ENCODE measurements at places on chromosomes 7 and 10. TPM values are rescaled to one million over a fixed set of nuclear protein-coding genes. Genes with fewer than 3 reads are reported as not detected.

DNA sequence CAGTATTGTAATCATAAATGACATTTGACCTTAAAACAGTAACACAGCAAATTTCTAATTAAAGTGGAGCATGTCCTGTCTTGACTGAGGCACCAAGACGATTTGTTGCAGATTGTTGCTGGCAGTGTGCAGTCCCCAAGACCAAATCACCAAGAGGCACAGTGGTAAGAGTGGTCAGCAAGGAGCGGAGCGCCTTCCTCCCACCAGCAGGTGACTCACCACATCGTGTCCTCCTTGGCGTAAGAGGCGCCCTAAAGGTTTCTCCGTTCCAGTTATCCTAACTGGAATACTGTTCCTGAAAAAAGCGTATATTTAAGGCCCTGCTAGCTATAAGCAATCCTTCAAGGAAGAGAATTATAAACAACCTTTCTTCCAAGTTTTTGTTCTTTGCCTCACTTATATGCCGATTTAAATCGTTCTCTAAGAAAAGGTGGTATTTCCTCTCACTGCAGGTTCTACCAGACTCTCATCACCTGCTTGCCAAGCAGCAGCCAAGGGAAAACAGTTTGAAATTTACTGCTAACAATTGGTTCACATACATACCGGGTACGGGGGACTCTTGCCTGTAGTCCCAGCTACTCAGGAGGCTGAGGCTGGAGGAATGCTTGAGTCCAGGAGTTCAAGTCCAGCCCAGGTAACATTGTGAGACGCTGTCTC, 10.7 kb upstream of the REPIN1 start:
- H3K36me3 ChIP-seq = peaks cover 3% of the 10 kb centered on the region
- H3K27me3 ChIP-seq = no peaks in the 10 kb centered on the region
- no peak for DNase-seq
- peak overlapping the region; percentile 68 for H3K27ac ChIP-seq

DNA sequence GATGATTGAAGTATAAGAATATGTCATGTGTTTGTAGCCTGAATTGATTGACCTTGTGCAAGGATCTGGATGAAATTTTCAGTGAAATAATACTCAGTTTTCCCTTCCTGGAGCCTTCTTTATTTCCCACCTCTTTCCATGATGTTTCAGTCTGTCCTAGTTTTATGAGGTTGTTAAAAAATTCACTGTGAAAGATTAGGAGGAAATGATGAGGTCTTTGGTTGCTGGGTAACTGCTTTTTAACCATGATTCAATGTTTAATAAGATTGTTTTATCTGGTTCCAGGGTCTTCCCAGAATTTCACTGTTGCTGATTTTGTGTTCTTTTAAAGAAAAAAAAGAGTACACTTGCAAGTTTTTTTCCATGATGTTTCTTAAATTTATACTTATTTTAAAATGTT, 221.5 kb downstream of the MBL2 start:
- no peaks in the 10 kb centered on the region for H3K36me3 ChIP-seq
- no peak overlapping the region for H3K27ac ChIP-seq
- H3K4me3 ChIP-seq = no peak overlapping the region
- H3K4me1 ChIP-seq = no peaks in the 10 kb centered on the region
- H3K27me3 ChIP-seq = no peaks in the 10 kb centered on the region

DNA sequence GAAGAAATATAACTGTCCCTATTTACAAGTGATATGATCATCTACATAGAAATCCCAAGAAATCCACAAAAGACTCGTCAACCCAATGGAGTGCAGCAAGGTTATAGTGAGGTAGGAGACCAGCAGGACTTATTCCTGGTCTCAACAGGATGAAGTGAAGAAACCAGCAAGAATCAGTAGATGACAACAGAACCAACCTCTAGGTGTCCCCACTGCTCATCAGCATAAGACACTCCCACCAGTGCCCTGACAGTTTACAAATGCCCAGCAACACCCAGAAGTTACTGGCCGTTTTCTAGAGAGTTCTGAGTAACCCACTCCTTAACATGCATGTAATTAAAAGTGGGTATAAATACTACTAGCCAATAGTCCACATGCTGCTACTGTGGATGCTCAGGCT, 470.5 kb upstream of the LRRTM3 start:
- DNase-seq = no peak
- H3K27me3 ChIP-seq = no peaks in the 10 kb centered on the region
- no peak overlapping the region for H3K4me3 ChIP-seq
- no peaks in the 10 kb centered on the region for H3K36me3 ChIP-seq
- H3K27ac ChIP-seq = no peak overlapping the region

- no peak for DNase-seq
- H3K27me3 ChIP-seq = no peaks in the 10 kb centered on the region
- peaks cover 6% of the 10 kb centered on the region for H3K36me3 ChIP-seq
These were observed 64.9 kb upstream of the GPR22 start for GRCh38 chr7:107404740-107405537.

GRCh38 chr7:13988731-13989125, 738 bp downstream of the ETV1 start:
- H3K36me3 ChIP-seq = no peaks in the 10 kb centered on the region
- peaks cover 9% of the 10 kb centered on the region for H3K27me3 ChIP-seq
- H3K27ac ChIP-seq = no peak overlapping the region
- DNase-seq = no peak

GRCh38 chr10:101019440-101019703, 11.6 kb downstream of the PDZD7 start:
- H3K36me3 ChIP-seq = no peaks in the 10 kb centered on the region
- H3K27me3 ChIP-seq = peaks cover 34% of the 10 kb centered on the region
- H3K4me3 ChIP-seq = no peak overlapping the region
- no peak for DNase-seq

Gene AKR1C3
- total RNA-seq = 7.6 TPM

DNA sequence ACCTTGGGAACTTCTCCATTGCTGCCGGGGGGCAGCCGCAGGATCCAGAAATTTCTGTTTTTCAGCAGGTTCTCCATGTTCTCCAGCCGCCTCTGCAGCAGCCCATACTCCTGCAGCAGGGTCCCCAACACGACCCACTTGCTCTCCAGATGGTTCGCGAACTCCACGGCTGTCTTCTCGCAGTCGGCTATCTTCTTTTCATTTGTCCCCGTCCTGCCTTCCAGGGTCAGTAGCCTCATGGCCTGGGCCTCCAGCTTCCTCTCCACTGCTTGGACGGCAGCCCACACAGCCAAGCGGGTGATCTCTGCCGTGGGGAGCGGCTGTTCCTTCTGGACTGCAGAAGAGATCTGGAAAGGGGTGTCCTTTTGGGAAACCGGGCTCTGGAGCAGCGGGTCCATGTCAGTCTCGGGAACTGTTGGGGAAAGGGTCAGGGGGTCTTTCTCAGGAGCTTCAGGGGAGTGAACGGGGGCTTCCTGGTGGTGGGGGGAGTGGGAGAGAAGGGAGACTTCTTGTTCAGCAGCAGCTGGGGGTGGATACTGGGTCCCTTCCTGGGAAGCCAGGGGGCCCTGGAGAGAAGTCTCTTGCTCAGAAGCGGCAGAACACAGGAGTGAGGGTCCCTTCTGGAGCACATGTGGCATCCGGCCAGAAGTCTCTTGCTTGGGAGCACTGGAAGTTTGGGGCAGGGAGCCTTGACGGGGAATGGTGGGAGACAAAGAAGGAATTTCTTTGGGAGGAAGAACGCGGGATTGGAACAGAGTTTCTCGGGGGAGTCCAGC, 5.5 kb downstream of the ZNF777 start:
- H3K4me1 ChIP-seq = peaks cover 16% of the 10 kb centered on the region
- H3K36me3 ChIP-seq = peaks cover 15% of the 10 kb centered on the region
- peak; percentile 11 for DNase-seq
- H3K4me3 ChIP-seq = no peak overlapping the region
- H3K27ac ChIP-seq = no peak overlapping the region

DNA sequence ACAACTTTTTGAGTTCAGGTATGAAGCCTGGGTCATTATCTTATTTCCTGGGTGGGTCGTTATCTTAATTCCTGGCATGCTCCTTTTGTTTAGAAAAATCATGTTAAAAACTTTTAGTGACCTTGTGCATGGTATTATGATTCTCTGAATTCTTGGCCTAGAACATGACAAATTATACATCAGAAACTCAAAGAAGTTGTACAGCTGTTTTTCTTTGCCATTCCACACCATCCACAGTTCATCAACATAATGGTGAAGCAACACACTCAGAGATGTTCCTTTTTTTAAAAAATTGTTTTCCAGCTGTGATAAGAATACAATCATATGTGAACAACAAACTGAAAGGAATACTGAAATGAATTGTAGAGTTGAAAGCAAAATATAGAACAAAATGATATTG, 149.2 kb upstream of the SEMA3D start:
- no peaks in the 10 kb centered on the region for H3K27me3 ChIP-seq
- H3K27ac ChIP-seq = no peak overlapping the region
- no peak for DNase-seq
- H3K4me3 ChIP-seq = no peak overlapping the region

GRCh38 chr7:134784251-134785049, 5.0 kb downstream of the CALD1 start:
- no peaks in the 10 kb centered on the region for H3K4me1 ChIP-seq
- DNase-seq = no peak
- H3K27ac ChIP-seq = no peak overlapping the region

GRCh38 chr7:106312099-106312871, 27.5 kb upstream of the NAMPT start:
- no peak for DNase-seq
- peaks cover 14% of the 10 kb centered on the region for H3K27me3 ChIP-seq
- H3K36me3 ChIP-seq = no peaks in the 10 kb centered on the region
- peaks cover 9% of the 10 kb centered on the region for H3K4me1 ChIP-seq

Gene ADD3
- total RNA-seq = 400 TPM

GRCh38 chr10:35409094-35409582, 72.8 kb downstream of the CCNY start:
- no peak overlapping the region for H3K4me3 ChIP-seq
- no peak for DNase-seq
- H3K36me3 ChIP-seq = no peaks in the 10 kb centered on the region
- no peaks in the 10 kb centered on the region for H3K27me3 ChIP-seq
- H3K4me1 ChIP-seq = peaks cover 8% of the 10 kb centered on the region

DNA sequence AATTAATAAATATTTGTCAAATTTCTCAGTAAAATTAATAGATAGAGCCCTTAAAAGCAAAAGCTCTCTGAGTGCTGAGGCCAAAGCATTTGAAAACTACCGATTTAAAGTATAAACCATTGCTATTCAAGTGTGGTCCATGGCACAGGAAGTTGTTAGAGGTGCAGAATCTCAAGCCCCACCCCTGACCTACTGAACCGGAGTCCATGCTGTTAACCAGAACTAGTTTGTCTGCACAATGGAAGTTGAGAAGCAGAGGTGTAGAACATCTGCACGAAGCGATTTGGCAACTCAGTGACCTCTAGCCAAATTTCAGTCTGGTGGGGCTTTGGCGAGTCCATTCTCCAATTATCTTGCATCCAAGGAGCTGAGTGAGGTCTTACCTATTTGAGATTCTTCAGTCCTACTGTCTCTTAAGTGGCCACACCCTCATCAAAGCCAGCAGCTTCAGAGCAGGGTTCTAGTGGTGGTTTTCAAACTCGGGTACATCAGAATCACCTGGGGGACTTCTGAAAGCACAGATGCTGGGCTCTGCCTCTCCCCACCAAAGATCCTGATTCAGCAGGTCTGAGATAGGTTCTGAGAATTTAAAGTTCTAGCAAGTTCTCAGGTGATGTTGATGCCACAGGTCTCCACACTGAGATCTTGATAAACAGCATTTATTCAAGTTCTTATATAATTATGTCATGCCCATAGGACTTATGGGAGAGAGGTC, 96.8 kb upstream of the SAMD8 start:
- H3K36me3 ChIP-seq = peaks cover 15% of the 10 kb centered on the region
- no peak overlapping the region for H3K4me3 ChIP-seq
- H3K27ac ChIP-seq = peak overlapping the region; percentile 59
- H3K27me3 ChIP-seq = no peaks in the 10 kb centered on the region
- peaks cover 36% of the 10 kb centered on the region for H3K4me1 ChIP-seq

DNA sequence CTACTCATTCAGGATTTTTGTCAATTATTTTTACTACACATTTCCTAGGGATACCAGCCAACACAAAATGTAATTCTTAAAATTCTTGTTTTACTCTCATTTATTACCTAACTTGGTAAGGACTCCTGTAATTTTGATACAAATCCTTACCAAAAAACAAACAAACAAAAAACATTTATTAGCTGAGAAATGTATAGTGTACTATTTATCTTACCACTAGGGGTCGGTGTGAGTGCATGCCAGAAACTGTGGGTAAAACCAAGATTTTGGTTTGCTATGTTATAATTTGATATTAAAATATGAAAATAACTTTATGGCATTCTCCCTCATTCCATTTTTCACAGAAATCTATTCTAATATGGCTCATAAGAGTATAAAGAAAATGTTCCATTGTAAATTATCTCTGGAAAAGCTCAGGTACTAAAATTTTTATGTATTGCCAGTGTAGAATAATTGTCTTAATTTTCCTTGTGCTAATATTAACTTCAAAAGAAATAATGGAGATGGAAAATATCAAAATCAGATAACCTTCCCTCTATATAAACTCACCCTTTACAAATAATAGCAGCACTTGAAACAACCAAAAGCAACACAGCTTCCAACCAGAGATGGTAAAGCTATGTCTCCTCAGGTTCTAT, 290.8 kb upstream of the PCDH15 start:
- H3K4me1 ChIP-seq = no peaks in the 10 kb centered on the region
- H3K36me3 ChIP-seq = no peaks in the 10 kb centered on the region
- H3K27me3 ChIP-seq = no peaks in the 10 kb centered on the region
- no peak for DNase-seq

DNA sequence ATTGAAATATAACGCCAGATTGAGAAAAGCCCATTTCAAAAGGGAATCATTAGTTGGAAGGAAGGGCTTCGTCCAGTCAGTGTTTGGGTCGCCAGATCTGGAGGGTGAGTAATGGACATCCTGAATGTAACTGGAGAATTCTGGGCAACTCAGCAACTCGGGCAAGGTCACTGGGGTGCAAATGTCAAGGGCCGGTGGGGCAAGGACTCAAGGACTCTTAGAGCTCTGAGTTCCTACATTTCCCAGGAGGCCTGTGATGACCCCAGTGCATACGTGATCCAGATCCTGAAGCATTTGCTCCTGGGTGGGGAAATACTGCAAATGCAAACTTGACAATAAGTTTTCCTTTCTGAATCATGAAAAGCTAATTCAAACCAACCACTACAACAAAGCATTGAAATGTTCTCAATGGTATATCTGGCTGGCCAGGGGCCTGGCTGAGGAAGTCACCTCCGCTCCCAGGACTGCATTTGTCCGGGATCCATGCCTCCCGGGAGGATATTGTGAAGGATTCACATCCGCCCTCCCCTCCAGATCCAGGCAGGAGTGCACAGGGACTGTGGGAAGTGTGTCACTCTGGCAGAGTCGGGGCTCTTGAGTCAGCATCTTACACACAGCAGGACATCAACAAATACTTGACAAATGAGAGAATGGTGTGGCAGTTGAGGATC, 164.0 kb downstream of the FANK1 start:
- DNase-seq = no peak
- H3K27ac ChIP-seq = no peak overlapping the region
- no peak overlapping the region for H3K4me3 ChIP-seq
- H3K27me3 ChIP-seq = no peaks in the 10 kb centered on the region
- H3K36me3 ChIP-seq = no peaks in the 10 kb centered on the region

Data from activated CD4-positive, alpha-beta memory T cell treated with anti-CD3 and anti-CD28 coated beads, Interleukin-2, amount 10 ng/mL, durations not matched to agents 7 days and 5 days (primary cell).